ENCODE measurements at places on chromosomes 3 and 15. TPM values are rescaled to one million over a fixed set of nuclear protein-coding genes. Genes with fewer than 3 reads are reported as not detected.

DNA sequence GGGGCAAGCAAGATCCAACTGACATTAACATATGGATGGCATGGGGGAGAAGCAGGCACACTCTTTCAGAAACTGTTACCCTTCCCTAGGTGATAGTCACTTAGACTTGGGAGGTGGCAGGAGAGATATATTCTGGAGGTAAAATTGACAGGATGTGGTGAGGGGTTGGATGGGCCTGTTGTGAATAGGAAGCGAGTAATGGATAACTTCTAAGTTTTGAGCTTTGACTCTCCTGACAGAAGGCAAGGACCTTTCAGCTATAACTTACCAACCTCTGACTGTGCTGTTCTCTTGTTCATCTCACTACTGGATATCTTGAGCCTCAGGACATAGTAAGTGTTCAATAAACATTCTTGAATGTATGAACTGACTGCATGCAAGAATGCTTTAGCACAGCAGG, 1.9 kb upstream of the PDIA5 start:
- no peak for DNase-seq

- no peak for DNase-seq
Observed at GRCh38 chr3:45109771-45110508, 36.2 kb downstream of the CDCP1 start.

DNA sequence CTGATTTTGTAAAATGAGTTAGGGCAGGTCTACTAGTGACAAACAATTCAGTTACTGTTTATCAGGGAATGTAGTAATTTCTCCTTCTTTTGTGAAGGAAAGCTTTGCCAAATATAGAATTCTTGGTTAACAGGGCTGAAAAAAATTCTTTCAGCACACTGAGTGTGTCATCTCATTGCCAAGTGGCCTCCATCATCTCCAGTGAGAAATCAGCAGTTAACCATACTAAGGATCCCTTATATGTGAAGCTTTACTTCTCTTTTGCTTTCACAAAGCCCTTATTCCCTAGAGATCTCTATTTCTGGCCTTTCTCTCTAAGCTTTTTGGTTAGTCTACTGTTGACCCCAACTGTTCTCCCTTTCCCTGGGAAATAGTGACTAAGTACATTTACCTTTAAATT, 269.1 kb downstream of the SCAPER start:
- DNase-seq: no peak

DNA sequence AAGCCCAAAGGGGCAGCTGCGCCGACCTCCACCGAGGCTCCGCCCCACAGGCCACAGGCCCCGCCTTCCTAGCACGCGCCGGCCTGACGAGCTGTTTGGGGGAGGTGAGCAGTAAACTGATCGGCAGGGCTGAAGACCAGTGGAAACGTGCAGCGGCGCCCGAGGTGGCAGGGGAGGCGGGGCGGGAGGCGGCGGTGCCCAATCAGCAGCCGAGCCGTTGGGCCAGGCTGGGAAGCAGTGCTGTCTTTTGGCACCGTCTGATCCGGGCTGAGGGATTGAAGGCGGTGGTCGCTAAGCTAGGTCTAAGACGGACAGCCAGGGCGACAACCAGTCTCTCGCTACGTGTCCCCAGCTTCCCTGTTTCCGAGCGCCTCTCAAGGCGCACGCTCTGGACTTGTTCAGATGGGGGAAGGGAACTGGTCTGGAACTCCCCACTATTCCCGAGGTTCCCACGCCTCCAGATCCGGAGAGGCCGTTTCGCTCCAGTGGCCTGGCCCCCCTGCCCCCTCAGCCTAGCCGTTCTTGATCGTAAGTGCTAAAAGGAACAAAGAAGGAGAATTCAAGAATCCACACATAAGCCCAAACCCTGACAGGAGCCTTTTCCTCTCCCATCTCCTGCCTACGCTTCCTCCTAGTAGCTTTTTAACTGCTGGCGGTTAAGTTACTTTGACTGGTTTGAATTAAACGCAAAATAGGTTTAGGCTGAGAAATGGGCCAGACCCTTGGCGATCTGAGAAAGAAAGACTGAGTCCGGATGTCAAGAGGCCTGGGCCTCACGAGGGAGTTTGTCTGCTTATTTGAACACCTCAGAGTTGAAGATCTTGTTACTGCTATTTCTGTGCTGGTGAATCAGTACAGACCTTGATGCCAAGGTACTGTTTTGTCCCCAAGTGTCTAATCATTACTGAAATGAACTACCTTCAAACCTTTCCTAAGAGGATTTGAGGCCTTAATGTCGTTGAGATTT, at the start of gene FMN1:
Gene FMN1, minus strand, starts transcription at position 11 of the 967 bp plus-strand sequence. CDS start 39,800 bp downstream, outside the sequence.
- peak; percentile 91 for DNase-seq

The SORD gene
- 25.8 TPM for total RNA-seq

DNA sequence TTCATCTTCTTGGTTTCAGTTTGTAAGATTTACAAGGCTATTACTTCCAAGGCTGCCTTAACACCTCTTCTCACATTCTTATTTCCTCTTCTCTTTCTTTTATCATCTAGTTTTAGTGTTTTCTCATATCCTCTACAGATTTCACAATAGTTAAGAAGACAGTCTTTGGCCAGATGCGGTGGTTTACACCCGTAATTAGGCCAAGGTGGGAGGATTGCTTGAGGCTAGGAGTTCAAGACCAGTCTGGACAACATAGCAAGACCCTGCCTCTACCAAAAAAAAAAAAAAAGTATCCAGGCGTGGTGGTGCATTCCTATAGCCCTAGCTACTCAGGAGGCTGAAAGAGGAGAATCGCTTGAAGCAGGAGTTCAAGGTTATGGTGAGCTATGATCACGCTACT, 3.5 kb upstream of the ALDH1A2 start:
- no peak for DNase-seq

DNA sequence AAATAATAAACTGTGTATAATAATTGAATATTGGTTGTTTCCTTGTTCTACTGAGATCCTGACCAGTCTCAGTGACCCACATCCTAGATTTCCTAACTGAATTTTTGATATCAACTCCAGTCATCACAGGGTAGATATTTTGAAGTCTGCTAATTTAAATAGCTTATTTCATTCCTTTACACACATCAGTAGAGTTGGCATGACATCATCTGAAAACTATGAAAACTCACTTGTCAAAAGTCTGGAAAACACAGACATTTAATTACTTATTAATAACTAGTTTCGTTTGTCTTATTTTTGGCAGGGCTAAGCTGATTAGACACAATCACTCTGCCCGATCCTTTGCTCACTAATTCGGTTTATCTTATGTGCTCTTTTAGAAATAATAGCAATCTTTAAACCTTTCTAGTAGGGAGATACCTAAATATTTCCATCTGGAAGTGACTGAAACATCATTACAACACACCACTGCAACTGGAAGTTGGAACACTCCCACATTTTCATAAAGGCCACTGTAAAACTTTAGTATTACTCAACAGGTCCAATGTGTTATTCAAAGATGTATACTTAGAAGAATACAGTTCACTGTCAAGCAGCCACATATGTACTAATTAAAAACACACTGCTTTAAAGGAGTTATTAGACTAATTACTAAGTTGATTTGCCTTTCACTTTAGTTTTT, 198.4 kb upstream of the ZNF717 start:
- DNase-seq: no peak

- DNase-seq: no peak
Observed at GRCh38 chr3:119880966-119881365, 99.1 kb downstream of the NR1I2 start.

DNA sequence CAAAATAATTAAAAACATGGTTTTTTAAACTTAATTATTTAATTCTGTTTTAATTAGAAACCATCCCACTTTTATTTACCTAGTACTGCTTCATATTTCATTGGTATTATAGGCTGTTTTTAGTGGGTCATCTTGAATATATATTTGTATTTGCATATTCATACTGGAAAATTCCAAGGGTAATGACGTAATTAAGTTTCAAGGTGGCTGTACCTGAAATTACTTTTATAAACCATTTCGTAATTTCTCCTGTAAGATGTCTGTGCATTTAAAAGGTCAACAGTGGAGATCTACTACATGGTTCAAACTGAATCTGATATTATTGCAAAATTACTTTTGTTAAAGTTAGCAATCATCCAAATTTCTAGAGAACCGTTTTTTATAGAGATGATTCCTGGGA, 133.8 kb upstream of the NAALADL2 start:
- no peak for DNase-seq

The HYAL2 gene
- 4.2 TPM for total RNA-seq

- no peak for DNase-seq
Observed at GRCh38 chr3:130834476-130834875, 59.4 kb upstream of the ATP2C1 start.

The MAP6D1 gene
- 1.8 TPM for total RNA-seq

- DNase-seq: no peak
Observed at GRCh38 chr3:158405507-158405906, 165.5 kb upstream of the MLF1 start.

DNA sequence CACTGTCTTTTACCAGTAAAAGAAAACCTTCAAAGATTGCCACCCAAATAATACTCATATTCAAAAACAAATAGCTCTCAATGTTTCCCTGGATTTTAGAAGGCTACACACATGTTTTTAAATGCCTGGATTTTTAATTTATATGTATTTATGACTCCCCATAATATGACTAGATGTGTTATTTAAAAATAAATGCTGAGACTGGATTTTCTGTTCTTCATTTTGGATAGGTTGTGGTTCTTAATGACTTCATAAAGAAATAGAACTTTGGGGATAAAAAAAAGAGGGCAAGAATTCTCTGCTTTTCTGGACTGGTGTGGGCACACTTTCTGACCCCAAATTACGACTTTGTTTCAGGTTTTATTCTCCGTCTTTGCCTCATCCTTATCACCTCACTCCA, 62.8 kb upstream of the LEKR1 start:
- DNase-seq: no peak

- no peak for DNase-seq
Observed at GRCh38 chr3:111103807-111104206, 32.2 kb downstream of the NECTIN3 start.

DNA sequence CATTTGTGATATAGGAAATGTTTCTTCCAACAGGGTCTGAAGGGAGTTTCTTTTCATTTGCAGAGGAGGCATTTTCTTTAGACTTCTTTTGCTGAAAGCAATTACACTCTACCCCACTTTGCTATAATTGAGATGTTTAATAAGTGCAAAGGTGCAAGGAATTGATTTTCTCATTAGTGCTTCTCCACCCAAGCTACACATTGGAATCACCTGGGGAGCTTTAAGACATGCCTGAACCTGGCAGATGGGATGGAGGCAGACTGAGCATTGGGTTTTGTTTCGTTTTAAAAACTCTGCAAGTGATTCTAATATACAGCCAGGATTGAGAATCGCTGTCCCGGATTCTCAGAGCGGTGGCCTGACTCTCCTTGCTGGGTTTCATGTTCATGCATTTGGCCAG, 52.1 kb downstream of the MYZAP start:
- DNase-seq: no peak

DNA sequence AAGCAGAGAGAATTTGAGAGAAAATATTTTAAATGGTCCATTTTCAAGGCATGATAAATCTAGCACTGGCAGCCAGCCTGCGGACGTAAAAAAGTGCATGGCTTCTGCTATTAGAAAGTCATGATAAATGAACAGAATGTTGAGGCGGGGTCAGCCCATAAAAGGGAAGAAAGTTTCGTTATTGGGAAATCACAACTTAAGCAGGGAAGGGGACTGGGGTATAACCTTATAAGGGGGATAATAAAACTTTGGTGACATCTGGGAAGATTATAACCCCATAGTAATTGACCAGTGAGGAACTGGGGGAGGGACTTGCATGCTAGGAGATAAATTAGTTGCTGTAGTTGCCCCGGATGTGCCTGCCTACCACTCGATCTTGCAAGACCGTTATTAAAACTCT, 88.4 kb upstream of the PLSCR4 start:
- no peak for DNase-seq

GRCh38 chr3:115624029-115624741, 875 bp downstream of the GAP43 start:
- no peak for DNase-seq

GRCh38 chr15:49044002-49044401, 2.2 kb downstream of the SECISBP2L start:
- DNase-seq: no peak

GRCh38 chr3:75042941-75043340, 428.5 kb upstream of the CNTN3 start:
- DNase-seq: no peak
